ENCODE measurements at places on chromosomes 12 and 14. TPM values are rescaled to one million over a fixed set of nuclear protein-coding genes. Genes with fewer than 3 reads are reported as not detected.

Gene FGF23
- not detected for total RNA-seq

Gene TRHDE
- 7.3 TPM for total RNA-seq

Gene CPNE6
- total RNA-seq = not detected

Gene PROX2
- total RNA-seq = not detected

Gene ZFHX2
- total RNA-seq = 0.33 TPM

Gene GPD1
- total RNA-seq = not detected

Gene KCNMB4
- 0.51 TPM for total RNA-seq

Gene TAS2R14
- 2.1 TPM for total RNA-seq

Gene CCDC196
- total RNA-seq = not detected

Gene GALC
- total RNA-seq = 18.7 TPM

Gene HOXC6
- 0.17 TPM for total RNA-seq

Gene DCAF5
- total RNA-seq = 10.3 TPM

Gene KRT2
- total RNA-seq = not detected

Gene PTCSC3
- not detected for total RNA-seq

Gene RASSF3
- total RNA-seq = 37.7 TPM

Gene NEK9
- 91.7 TPM for total RNA-seq

Gene DPY19L2
- total RNA-seq = 4.4 TPM

Gene GATC
- 18.2 TPM for total RNA-seq

Gene PLXNC1
- total RNA-seq = 86.9 TPM

Gene CCND2
- total RNA-seq = 37.3 TPM

Gene ADGRD1
- total RNA-seq = 7.3 TPM

Gene VPS29
- total RNA-seq = 52.2 TPM

Gene RAPGEF3
- 2.8 TPM for total RNA-seq

Gene TAS2R42
- total RNA-seq = not detected

Gene CPNE8
- 10.5 TPM for total RNA-seq

Gene SNW1
- total RNA-seq = 57.0 TPM

Gene FAM181A
- not detected for total RNA-seq

Gene FZD10
- total RNA-seq = not detected

Gene FOXG1
- not detected for total RNA-seq

Gene RTRAF
- total RNA-seq = 222 TPM

Gene CEBPE
- not detected for total RNA-seq

Gene WNT5B
- 40.3 TPM for total RNA-seq

Gene C12orf75
- 40.6 TPM for total RNA-seq

Gene PCK2
- total RNA-seq = 33.9 TPM

Gene DDIT3
- total RNA-seq = 265 TPM

Gene CD163
- total RNA-seq = 0.26 TPM

Gene SLC17A8
- total RNA-seq = not detected

Gene SERPINA6
- not detected for total RNA-seq

Gene EPYC
- total RNA-seq = not detected

Gene CRY1
- total RNA-seq = 8.0 TPM

Gene TAS2R9
- not detected for total RNA-seq

Gene C1R
- total RNA-seq = 650 TPM

Gene STXBP6
- 4.5 TPM for total RNA-seq

Gene KRT79
- total RNA-seq = not detected

Gene NPC2
- 238 TPM for total RNA-seq

Gene MTHFD1
- total RNA-seq = 41.6 TPM

Gene KLRD1
- total RNA-seq = 0.17 TPM
